Esophagus (tissue), 2 donors: ENCODE measurements at places on chromosomes 6 and 20. TPM values are rescaled to one million over a fixed set of nuclear protein-coding genes. Genes with fewer than 3 reads are reported as not detected.

The GPR6 gene
- not detected for polyA plus RNA-seq

The TRIM10 gene
- polyA plus RNA-seq = not detected

The BCAS1 gene
- polyA plus RNA-seq = 4.7 TPM

The MROH8 gene
- polyA plus RNA-seq = 0.69 TPM

The ENPP5 gene
- polyA plus RNA-seq = 0.27 TPM

The DLGAP4 gene
- 24.3 TPM for polyA plus RNA-seq

The DNAH8 gene
- polyA plus RNA-seq = under 0.01 TPM

The ZC2HC1B gene
- 0.08 TPM for polyA plus RNA-seq
